ENCODE measurements at places on chromosomes 2 and 18.

GRCh38 chr2:177036747-177037146 lies 175.8 kb upstream of the HNRNPA3 start:
- no peak for DNase-seq

- DNase-seq: no peak
Observed at GRCh38 chr18:3150274-3150673, 69.5 kb downstream of the MYOM1 start.

DNA sequence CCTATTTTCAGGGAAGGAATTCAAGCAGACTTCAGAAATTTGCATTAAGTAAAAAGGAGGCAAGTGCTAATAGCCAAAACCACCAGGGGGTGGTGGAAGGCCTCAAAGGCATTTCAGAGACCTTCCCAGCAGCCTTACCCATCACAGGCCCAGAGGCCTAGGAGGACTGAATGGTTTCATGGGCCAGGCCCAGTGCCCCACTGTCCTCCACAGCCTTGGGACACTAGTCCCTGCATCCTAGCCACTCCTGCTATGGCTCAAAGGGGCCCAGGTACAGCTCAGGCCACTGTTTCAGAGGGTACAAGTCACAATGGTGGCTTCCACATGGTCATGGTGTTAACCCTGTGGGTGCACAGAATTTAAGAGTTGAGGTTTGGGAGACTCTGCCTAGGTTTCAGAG lies 58.6 kb upstream of the CHAC2 start:
- DNase-seq: no peak

DNA sequence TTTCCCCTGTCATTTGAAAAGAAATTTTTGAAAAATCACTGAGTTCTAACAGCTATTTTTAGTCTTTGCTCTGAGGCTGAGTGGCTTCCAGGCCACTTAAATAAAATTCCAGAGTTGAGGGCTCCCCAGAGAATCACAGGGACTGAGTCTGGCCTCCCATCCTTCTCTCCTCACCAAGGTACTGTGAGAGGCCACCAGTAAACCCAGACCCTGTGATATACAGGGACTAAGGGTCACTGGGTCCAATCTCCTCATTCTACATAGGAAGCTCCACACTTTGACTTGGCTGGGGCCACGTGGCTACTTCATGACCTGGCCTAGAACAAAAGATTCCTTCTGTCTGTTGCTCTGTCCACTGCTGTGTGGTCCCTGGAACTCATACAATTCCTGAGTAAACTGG lies 123.2 kb upstream of the CDCA7 start:
- DNase-seq: no peak

DNA sequence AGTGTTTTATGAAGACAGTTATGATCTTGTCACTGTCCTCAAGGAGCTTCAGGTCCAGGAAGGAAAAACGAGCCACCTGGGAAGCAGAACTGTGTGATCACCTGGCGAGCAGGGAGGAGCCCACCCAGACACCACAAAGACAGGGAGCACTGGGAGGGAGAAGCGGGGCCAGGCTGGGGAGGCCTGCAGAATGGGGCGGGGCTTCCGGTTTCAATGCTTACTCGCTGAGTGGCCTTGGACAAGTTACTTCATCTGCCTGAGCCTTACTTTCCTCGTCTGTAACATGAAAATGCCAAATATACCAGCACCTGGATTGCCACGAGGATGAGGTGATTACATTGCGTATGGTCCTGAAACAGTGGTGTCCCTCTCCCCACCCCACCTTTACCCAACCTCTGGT lies 227.5 kb downstream of the ANKRD30B start:
- DNase-seq: no peak

DNA sequence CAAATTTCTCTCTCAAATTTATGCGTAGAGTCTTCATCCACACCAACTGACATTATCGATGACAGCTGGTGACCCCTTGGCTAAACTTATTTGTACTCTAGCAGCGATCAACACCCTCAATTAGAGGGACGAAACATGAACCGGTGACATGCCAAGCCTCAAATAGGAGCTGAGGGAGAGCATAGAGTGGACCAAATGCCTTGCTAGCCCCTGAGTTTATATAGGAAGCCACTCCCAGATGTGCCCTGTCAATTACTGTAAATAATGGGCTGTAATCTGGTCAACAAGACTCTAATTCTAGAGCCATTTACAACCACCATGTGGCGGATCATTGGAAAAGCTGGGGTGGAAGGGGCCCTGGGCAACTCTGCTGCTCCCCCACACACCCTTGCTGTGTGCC lies 47.6 kb upstream of the FHL2 start:
- DNase-seq: no peak

- no peak for DNase-seq
Observed at GRCh38 chr18:13625843-13626543, 100.4 kb downstream of the FAM210A start.

GRCh38 chr2:187157046-187157445 lies 291.0 kb downstream of the CALCRL start:
- no peak for DNase-seq

All from activated CD4-positive, alpha-beta T cell treated with anti-CD3 and anti-CD28 coated beads, Interleukin-2, amount 50 U/mL, for 48 hours (primary cell).